ENCODE measurements at places on chromosomes 11 and 22.

GRCh38 chr22:27267145-27267544, 534.4 kb downstream of the MN1 start:
- peak; percentile 11 for DNase-seq

DNA sequence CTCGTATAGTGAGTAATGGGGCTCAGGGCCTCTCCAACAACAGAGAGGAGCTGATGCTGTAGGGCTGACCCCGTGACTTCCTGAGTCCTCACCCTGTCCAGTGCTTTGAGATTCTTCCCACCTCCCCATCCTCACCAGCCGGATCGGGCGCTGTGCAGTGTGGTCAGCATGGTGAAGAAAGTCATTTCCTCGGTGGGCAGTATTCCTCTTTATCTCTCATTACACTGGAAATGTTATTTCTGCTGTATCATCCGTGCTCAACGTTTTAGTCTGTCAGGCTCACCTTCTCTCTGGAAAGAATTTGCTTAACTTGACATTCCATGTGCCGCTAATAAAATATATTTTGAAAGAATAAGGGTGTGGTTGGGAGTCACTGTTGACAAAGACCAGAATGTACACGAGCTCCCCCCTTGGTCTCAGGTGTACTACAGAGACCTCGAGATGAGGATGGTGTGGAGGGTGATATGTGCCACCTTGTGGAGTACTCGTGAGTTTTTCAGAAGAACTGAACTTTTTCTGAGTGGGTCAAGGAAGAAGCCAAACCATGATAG, 25.7 kb upstream of the SCGB1A1 start:
- no peak for DNase-seq

- no peak for DNase-seq
These were observed 24.0 kb downstream of the MARK2 start for GRCh38 chr11:63862923-63863322.

- DNase-seq: no peak
These were observed 54.9 kb downstream of the AHNAK start for GRCh38 chr11:62491571-62492329.

Measured in foreskin fibroblast (primary cell).